ENCODE measurements at places on chromosomes 16 and 17.

- DNase-seq = no peak
Measured at GRCh38 chr16:71409011-71409775, 32.7 kb downstream of the TLE7 start.

- DNase-seq = peak; percentile 4
Measured at GRCh38 chr16:78437352-78437968, 338.0 kb downstream of the WWOX start.

GRCh38 chr17:19569785-19570543, 36.3 kb downstream of the SLC47A1 start:
- DNase-seq = no peak

- no peak for DNase-seq
Measured at GRCh38 chr17:17628388-17629008, 37.0 kb upstream of the PEMT start.

DNA sequence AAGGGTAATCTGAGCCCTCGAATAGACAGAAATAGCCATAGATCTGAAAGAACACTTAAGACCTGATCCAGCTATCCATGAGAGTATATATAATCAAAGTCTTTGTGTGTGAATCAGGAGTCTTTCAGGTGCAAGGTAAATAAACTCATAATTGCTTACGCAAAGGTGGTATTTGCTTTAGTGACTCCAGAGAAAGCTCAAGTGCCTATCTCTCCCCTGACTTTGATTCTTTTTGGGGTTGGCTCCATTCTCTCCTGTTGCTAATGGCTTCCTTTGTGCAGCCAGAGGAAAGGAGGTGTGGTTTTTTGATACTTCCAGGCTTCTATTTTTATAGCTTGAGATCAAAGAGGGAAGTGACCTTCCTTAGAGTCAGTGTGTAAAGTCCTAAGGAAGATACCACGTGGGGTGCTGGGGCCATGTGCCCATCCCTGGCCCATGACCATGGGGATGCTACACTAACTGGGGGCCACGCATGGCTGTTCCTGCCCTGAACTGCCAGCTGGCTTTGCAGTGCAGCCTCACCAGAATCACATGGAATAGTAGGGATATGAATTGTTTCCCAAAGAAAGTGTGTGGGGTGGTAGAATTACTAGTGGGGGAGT, 45.8 kb downstream of the TENT4B start:
- no peak for DNase-seq

DNA sequence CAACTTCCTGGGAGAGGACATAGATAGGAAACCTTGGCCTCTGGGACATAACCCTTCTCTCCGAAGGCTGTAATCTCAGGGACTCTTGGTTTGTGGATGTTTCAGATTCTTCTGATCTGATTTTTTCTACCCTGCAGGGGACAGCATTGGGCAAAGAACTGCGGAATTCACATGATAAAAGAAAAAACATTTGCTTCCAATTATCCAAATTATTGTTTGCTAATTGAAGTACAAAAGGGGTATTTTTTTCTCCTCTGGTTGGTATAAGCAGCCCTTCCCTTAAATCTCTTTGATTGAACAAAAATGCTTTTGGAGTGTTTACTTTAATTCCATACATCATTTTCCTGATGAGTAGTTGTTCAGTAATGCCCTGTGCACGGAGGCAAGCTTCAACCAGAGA, 251.7 kb upstream of the IRX3 start:
- peak; percentile 72 for DNase-seq

- DNase-seq = peak; percentile 51
Measured at GRCh38 chr17:32461853-32462617, 17.7 kb downstream of the PSMD11 start.

GRCh38 chr17:64777415-64778239, 115.5 kb upstream of the SMURF2 start:
- no peak for DNase-seq

- DNase-seq = peak; percentile 47
Measured at GRCh38 chr17:7548585-7549400, at the start of gene TNFSF12. Gene TNFSF12, plus strand, starts transcription at chr17:7549058. Its CDS starts 96 bp downstream, at chr17:7549154.

DNA sequence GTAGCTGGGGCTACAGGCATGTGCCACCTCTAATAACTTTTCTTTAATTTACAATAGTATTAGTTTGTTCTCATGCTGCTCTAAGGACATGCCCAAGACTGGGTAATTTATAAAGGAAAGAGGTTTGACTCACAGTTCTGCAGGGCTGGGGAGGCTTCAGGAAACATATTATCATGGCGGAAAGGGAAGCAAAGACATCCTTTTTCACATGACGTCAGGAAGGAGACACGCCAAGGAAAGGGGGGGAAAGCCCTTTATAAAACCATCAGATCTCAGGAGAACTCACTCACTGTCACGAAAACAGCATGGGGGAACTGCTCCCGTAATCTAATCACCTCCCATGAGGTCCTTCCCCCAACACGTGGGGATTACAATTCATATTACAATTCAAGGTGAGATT, 18.3 kb downstream of the IL4R start:
- DNase-seq = no peak

DNA sequence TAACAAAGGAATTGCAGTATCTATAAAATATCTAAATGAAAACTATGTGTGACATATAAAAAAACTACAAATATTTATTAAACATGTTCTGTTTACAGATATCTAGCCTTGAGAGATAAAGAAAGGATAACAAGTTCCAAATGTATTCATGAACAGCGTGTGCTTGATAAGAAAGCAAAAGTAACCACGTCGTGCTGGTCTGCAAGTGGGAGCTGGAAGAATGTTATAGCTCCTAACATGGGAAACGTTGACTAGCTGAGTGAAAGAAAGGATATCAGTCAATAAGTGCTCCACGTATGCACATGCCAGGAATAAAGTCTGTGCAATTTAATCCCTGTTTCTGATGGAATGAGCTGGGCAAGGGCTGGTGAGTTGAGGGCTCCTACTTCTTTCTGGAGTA, 71.2 kb upstream of the CDYL2 start:
- DNase-seq = no peak

DNA sequence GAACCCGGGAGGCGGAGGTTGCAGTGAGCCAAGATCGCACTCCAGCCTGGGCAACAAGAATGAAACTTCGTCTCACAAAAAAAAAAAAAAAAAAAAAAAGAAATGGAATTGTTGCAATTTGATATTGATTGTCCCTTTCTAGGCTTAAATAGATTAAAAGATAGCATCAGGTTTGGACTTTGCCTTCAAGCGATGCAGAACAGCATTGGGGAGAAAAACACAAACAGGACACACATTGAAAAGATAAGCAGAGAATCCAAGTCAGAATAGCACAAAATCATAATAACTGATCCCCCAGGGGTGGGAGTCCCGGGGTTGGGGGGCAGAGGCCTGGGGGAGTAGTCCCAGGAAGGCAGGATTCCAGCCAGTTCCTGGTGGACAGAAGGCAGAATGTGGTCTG, 3.9 kb upstream of the CREBBP start:
- DNase-seq = no peak

- DNase-seq = no peak
Measured at GRCh38 chr17:3025421-3026124, 37.8 kb downstream of the OR1D5 start.

GRCh38 chr16:84056933-84057332, 14.3 kb upstream of the SLC38A8 start:
- no peak for DNase-seq

- no peak for DNase-seq
Measured at GRCh38 chr17:40912486-40913210, 24.8 kb downstream of the KRT23 start.

GRCh38 chr16:55292491-55292890, 31.5 kb upstream of the IRX6 start:
- DNase-seq = no peak

GRCh38 chr17:18860161-18860972, 2.4 kb downstream of the PRPSAP2 start:
- DNase-seq = no peak

- DNase-seq = no peak
Measured at GRCh38 chr16:54585998-54586340, 299.4 kb upstream of the IRX3 start.

GRCh38 chr17:78896091-78896833, 6.7 kb downstream of the CEP295NL start:
- DNase-seq = no peak

- no peak for DNase-seq
Measured at GRCh38 chr16:11370084-11370931, 25.0 kb downstream of the RMI2 start.

GRCh38 chr17:39517224-39517623, 55.9 kb downstream of the CDK12 start:
- no peak for DNase-seq

DNA sequence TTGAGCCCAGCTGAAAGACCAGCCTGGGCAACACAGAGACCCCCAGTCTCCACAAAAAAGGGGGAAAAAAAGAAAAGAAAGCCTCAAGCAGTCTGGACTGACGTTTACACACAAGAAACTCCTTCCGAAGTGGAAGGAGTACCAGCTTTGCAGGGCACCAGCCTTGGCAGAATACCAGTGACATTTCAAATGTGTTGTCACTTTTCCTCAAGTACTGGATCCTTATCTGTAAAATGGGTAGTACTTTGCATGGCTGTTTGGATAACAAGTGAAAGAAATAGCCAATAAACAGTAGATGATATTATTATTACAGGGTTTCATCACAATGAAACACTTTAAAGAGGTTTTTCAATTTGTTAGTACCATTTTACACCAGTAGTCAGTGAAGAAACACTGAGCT, 14.2 kb downstream of the YWHAE start:
- no peak for DNase-seq

DNA sequence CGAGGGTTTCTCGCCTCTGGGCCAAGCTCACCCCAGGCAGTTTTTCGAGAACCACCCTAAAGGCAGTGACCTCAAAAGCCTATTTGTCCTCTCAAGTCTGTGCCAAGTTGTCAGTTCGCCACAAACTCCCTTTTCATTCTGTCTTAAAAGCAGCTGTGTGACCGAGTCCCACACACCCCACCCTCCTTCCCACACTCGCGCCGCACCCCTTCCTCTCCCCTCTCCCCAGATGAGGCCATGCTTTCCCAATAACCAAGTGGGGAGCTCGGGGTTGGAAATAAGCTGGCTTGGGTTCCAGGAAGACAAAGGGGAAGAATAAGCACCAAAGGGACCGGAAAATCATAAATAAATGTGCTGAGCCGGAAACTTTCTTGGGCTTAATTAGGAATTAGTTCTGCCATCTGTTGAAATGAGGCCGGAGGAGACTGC, 36.7 kb downstream of the GRIN2C start:
- DNase-seq = no peak

GRCh38 chr16:84063980-84064379, 21.4 kb upstream of the SLC38A8 start:
- no peak for DNase-seq

- DNase-seq = no peak
Measured at GRCh38 chr17:40025991-40026815, 11.0 kb downstream of the CSF3 start.

DNA sequence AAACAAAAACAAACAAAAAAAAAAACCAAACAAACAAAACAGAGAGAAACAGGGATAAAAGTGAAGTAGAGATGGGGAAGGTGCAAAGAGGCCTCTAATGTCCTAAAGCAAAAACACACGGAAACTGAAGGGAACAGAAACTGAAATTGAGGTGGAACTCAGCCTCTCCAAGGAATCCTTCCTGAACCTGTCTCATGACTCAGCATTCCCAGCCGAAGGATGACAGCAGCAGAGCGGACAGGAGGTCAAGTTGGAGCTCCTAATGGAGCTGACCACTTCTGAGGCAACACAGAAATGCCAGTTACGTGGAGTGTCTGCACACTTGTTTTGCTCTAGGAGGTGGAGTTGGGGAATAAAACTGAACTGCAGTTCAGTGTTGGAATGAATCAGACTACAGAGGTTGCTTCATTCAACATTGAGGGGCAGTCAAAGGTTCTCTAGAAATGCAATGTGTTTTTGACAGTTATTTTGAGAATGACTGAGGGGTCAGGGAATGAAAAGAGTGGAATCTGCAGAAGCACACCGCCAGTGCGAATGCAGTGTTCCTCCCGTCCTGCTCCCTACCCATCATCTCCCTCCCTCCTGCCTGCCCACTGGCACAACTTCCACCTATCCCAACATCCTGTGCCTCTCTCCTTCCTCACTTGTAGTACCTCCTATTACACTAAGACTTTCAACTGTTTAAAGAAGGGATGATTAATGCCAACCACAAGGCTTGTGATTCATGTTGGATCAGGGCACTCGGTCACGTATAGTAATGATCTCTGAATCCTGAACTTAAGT, 6.3 kb downstream of the UBE2O start:
- DNase-seq = peak; percentile 32

- no peak for DNase-seq
Measured at GRCh38 chr16:54244061-54244886, 42.3 kb downstream of the IRX3 start.

GRCh38 chr17:20091174-20092029, 82.2 kb downstream of the SPECC1 start:
- peak; percentile 73 for DNase-seq

Measured in fibroblast of skin of scalp (primary cell).